ENCODE measurements at places on chromosomes 1 and 21.

GRCh38 chr1:27136998-27137542 is 17.9 kb downstream of the SLC9A1 start:
- no peak for DNase-seq

DNA sequence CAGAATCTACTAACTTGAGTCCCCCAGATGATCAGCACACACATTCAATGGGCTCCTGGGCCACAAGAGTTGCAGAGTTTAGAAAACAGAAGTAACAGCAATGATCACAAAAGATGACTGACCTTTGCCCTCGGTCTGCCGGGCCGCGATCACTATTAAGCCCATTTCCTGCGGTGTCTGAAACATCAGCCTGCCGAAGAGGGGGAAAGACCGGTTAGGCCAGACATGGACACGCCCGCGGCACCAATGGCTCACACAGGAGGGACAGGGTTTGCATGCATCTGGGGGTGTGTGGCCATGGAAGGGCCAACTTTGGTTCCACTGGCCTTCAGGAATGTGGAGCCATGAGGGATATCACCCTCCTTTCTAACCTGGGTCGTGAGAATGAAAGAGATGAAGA is 68.2 kb downstream of the SIM2 start:
- no peak for DNase-seq

- DNase-seq, result no peak
Measured at GRCh38 chr1:36448530-36449056, 1.7 kb downstream of the OSCP1 start.

GRCh38 chr1:109613361-109614147 is 5.9 kb downstream of the GNAT2 start:
- no peak for DNase-seq

DNA sequence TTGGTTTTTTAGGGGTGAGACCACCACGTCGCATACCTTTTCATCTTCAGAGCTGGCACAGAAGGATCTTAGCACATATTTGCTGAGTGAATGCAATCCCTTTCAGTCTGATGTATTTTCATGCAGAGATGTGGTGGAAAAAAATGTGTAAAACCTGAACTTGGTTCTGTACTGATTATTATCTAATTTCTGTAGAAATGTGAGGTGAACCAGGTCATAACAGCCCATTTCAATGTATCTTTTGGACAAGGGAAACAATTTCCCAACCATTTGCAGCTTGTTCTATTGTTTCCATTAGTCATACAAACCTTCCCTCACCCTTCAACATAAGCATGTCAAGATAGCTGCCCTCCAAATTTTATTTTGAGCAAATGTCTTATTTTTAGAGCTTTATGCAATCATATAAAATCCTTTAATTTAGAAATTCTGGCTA is 46.8 kb upstream of the RUNX1 start:
- no peak for DNase-seq

DNA sequence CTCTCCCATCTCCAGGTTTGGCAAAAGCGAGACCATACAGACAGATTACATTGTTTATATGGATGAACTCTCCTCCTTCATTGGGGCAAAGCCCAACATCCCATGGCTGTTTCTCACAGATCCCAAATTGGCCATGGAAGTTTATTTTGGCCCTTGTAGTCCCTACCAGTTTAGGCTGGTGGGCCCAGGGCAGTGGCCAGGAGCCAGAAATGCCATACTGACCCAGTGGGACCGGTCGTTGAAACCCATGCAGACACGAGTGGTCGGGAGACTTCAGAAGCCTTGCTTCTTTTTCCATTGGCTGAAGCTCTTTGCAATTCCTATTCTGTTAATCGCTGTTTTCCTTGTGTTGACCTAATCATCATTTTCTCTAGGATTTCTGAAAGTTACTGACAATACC is 26.4 kb downstream of the FMO3 start:
- no peak for DNase-seq

DNA sequence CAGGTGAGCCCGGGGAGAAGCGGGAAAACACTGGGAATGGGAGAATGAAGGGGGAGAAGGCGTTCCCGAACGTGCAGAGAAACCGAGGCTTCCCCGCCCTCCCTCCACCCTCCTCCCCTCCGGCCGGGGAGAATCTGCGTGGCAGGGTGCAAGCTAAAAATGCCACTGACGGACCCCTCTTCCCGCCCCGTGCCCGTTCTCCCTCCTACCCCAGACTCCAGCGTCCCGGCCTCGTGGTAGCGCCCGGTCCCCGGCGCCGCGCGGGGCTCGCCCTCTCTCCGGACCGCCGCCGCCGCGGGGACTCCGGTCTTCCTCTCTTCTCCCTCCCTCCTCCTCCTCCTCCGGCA is 81.6 kb upstream of the AK4 start:
- no peak for DNase-seq

DNA sequence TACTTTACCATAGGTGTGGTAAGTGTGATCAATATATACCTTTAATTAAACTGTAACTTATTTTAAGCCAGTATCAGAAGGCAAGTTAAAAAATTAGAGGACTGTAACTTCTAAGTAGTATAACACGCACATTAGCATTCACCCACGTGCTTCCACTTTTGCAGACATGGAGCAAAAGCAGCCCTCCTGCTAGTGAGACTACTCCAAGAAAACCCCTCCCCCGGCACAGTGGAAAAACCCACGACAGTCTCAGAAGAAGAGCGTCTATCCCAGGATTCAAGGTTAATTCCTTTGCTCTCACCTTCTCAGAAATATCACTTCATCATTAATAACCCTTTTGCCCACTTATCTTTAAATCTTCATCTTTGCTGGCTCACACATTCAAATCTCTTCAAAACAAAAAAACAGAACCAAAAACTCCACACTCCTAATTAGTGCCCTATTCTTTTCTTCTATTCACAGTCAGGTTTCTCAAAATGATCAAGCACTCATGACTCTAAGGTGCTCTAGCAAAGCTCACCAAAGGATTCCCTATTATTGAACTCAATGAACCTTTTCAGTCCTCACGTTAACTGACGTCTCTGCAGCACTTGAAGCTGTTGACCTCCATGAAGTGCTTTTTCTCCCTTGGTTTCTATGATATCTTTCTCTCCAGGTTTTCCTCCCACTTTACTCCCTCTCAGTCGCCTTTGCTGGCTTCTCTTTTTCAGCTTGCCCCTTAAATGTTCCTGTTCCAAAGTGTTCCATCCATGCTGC is 213.5 kb downstream of the SMYD3 start:
- no peak for DNase-seq

GRCh38 chr1:46517010-46517600 is 27.5 kb downstream of the DMBX1 start:
- no peak for DNase-seq

DNA sequence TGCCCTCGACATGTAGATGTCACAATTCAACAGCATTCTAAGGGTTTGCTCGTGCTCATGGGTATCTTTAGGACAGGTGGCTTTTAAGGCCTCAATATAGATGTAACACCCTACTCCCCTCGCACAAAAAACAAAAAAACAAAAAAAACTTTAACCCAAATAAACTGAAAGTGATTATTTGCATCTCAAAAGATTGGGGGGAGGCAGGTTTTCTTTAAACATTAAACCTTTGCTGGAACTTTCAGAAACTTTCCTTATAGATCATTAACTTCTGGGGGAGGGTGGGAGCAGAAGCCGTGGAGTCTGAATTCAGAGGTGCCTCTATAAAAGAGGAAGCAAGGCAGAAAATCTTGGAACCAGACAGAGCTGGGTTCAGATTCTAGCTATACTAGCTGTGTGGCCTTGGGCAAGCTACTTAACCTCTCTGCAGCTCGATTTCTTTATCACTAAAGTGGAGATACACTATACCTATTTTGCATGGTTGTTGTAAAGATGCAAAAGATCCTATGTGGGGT is 3.2 kb upstream of the KIAA1614 start:
- DNase-seq, result no peak

DNA sequence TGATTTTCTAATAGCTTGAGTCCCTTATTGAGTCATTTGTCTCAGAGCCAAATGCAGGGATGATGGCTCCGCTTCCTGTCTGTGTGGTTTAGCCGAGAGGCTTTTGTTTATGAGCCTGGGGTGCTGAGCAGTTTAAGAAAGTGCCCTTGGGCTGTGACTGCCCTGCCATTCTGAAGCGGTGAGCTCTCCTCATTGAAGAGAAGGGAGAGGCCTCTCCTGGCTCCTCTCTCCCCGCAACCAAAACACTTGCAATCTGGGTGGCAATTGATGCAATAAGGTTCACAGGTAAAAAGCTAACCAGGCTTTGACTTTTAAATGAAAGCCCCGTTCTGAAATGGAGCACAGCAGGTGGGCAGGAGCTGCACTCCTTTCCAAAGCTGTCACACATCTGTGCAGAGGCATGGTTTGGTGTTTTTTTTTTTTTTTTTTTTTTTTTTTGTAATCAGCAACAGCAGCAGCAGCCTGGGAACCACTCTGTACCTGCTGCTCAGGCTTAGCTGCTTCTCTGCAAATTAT is 403.7 kb downstream of the SIPA1L2 start:
- DNase-seq, result no peak

DNA sequence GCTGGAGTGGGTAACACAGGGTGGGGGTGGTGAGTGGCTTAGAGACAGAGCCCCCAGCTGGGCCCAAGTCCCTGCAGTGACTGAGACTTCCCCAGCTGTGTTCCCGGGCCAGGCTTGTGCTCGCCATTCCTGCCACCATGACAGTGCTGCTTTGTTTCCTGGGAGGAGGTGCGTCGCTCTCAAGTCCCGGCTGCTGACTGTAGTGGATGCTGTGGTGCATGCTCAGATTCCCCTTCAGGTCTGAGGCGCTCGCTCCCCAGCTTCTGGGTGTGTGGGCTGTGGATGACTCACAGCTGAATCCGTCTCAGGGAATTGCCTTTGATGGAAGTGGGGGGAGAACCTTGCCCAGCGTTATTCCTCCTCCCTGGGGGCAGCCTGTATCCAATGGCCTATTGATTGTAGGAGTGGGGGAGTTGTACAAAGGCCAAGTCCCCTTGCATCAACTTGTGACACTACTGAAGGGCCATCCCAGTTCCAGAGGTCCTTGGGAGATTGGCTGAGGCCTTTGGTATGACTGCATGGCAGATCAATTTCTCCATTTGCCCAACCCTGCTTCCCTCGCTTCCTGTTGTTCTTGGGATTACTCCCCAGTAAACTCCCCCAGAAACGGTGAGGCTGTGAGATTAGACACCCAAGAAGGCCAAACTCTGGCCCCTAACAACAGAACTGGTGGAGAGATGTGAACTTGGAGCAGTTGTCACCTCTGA is 17.8 kb upstream of the POU3F1 start:
- no peak for DNase-seq

GRCh38 chr1:6498576-6499111 is 7.2 kb upstream of the PLEKHG5 start:
- DNase-seq, result no peak

- DNase-seq, result no peak
Measured at GRCh38 chr1:182670032-182670749, 14.2 kb downstream of the RGS8 start.

DNA sequence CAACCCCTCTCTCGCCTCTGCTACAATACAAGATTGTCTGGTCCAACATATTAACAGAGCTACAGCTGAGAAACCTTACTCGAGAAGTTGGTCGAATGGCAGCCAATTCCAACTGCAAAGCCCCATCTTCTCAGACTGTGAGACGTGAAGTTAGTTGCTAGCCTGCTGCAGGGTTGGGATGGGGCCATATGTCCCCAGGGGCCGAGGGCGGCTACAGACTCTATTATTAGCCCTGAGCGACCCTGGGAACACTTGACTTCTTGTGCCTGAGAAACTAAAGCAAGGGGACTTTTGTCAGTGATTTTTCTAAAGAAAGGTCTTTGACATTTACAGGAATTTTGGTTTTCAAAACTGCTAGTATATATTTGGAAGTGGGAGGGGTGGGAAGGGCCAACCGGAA is 13.7 kb downstream of the NCF2 start:
- DNase-seq, result no peak

DNA sequence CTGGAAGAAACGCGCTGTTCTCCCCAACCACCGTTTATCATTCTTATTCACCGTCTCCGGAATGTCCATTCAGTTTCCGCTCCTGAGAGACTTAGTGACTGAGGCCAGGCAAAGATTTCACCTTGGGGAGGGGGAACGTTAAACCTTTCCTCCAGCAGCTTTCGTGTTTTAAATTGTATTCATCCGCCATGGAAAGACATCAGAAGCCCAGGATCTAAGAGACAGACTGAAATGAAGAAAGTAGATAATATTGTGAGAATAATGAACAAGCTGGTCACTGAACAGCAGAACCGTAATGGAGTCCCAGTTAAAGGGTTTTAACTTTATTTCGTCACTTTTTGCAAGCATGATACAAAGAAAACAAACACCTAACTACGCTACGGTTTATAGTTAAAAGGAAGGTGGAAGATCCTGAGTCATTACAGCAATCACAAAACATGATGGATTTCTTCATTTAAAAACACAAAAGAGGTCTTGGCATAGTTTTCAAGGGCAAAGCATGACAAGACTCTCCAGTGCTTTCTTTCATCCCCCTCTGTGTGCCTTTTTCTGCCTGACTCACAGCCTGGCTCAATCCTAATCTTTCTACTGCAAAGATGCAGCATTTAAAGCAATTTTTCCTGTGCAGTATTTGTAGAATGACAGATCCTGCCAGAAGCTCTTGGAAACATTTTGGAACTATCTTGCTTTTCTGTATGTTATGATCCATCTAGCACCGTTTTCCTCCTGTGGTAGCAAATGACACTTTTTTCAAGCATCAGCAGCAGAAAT is 722 bp upstream of the SLC19A2 start:
- no peak for DNase-seq

DNA sequence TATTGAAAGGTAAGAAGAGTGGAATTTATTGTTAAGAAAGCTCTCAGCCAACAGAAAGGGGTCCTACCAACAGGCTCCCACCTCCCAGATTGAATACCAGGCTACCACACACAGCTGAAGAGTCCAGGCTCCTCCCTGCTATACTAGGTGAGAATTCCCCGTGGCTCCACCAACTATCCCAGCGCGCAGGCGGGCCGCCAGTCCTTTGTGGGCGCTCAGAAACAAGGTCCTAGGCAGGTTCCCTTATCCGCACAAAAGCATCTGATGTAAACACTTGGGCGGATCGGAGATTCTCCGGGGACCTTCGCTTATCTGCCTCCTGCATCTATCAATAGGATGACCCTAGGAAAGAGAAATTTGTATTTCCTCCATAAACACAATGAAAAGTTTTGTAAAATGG is 423.9 kb upstream of the ADGRL4 start:
- DNase-seq, result no peak

DNA sequence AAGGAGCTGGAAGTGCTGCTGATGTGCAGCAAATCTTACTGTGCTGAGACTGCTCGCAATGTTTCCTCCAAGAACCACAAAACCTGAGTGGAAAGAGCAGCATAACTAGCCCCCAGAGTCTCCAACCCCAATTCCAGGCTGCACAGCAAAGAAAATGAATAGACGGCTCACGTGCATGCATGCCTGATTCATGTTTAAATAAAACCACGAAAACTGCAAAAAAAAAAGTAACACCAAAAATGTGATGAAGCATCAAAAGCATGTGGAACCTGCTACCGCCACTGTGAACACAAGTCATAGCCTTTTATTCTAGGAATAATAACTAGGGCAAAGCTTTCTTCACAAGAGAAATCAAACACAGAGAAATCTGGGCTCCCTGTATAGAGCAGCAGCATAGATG is 9.6 kb upstream of the TRNP1 start:
- DNase-seq, result no peak

DNA sequence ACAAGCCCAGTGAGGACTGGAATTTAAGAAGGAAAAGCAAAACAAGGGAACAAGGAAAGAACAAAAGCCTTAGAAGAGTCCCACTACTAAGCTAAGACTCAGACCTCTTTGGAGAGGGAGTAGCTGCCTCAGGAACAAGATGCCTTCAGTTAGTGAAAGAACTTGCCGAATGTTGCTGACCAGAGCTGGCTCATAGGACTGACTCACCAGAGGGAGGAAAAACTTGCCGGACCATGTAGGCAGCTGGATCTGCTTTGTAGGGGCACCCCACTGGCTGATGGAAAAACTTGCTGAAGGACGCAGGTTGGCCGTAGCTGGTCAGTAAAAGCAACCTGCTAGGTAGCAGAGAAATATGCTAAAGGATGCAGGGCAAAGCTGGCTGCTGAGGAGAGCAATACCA is 15.3 kb upstream of the ZSWIM5 start:
- no peak for DNase-seq
